ENCODE measurements at places on chromosomes 4 and X.

DNA sequence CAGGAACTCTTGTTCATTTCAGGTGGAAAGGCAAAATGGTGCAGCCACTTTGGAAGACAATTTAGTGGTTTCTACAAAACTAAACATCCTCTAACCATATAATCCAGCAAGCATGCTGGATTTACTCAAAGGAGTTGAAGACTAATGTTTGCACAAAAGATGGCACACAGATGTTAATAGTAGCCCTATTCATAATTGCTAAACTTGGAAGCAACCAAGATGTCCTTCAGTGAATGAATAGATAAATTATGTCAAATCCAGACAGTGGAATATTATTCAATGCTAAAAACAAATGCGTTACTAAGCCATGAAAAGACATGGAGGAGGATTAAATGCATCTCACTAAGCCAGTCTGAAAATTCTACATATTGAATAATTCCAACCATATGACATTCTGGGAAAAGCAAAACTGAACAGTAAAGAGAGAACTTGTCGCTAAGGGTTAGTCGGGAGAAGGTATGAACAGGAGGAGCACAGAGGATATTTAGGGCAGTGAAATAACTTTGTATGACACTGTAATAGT is 48.2 kb upstream of the PCDH7 start:
- DNase-seq = no peak

DNA sequence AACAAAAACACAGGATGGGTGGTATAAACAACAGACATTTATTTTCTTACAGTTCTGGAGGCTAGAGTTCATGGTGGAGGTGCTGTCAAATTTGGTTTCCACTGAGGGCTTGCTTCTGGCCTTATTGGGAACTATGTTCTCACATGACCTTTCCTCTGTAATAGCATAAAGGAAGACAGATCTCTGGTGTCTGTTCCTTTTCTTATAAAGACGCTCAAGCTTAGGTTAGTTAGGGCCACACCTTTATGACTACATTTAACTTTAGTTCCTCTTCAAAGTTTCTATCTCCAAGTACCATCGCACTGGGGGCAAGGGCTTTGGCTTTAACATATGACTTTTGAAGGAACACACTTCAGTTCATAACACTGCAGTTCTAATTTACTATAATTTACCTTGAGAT is 543.8 kb upstream of the CPEB2 start:
- no peak for DNase-seq

GRCh38 chr4:176001151-176002006 is 64.3 kb upstream of the WDR17 start:
- DNase-seq = no peak

DNA sequence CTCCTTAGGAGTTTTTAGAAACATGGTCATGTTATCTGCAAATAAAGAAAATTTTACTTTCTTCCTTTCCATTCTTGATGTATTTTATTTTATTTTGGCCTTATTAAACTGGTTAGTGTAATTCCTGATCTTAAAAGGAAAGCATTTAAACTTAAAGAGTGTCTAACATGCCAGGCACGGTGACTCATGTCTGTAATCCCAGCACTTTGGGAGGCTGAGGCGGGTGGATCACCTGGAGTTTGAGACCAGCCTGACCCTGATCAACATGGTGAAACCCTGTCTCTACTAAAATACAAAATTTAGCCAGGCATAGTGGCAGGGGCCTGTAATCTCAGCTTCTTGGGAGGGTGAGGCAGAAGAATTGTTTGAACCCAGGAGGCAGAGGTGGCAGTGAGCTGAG is 281.3 kb downstream of the PTTG2 start:
- no peak for DNase-seq

DNA sequence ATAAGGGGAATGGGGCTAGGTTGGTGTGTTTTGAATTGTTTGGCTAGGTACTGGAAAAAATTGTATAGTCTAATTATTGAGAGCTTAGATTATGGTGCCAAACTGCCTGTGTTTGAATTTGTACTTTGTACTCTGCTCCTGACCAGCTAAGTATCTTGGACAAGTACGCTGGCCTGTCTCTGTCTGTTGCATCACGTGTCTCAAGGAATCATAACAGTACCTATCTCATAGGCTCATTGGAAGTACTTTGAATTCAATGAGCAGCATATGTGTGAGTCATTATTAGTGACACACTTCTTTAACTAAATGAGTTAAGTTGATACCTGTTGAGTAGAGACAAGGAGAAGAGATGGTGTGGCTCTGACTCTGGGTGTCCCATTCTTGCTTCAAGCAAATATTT is 69.5 kb upstream of the MND1 start:
- DNase-seq = no peak

DNA sequence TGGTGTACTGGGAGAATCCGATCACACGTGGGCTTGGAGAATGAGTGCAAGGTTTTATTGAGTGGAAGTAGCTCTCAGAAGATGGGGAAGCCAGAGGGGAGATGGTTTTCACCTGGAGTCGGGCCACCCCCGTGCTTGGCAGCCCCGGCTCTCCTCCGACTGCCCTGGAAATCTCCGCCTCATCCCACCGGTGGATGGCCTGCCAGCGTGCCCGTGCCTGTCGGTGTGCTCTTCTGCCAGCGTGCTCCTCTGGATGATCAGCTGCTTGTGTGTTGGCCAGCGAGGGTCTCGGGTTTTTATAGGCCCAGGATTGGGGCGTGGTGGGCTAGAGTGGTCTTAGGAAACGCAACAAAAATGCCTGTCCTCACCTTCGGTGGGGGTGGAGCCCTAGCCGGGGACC is 368.0 kb downstream of the FAT4 start:
- no peak for DNase-seq

DNA sequence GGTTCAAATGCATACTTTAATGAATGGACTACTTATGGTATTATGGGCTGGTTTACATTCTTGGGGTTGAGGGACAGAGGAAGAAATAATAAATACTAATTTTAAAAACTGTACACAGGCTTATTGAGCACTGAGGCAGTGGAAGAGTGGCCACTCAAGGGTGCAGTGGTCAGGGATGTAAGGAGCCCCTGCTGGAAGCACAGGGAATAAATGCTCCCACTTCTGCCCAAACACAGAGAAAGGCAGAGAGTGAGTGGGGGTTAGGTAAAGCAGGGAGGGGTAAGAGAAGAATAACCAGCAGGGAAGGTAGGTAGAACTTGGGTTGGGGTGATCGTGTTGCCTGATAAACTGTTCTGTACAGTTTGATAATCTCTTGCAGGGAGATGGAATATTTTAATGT is 60.0 kb downstream of the GAB1 start:
- DNase-seq = no peak

- DNase-seq = no peak
Observed at GRCh38 chr4:24719615-24720014, 75.8 kb upstream of the SOD3 start.

DNA sequence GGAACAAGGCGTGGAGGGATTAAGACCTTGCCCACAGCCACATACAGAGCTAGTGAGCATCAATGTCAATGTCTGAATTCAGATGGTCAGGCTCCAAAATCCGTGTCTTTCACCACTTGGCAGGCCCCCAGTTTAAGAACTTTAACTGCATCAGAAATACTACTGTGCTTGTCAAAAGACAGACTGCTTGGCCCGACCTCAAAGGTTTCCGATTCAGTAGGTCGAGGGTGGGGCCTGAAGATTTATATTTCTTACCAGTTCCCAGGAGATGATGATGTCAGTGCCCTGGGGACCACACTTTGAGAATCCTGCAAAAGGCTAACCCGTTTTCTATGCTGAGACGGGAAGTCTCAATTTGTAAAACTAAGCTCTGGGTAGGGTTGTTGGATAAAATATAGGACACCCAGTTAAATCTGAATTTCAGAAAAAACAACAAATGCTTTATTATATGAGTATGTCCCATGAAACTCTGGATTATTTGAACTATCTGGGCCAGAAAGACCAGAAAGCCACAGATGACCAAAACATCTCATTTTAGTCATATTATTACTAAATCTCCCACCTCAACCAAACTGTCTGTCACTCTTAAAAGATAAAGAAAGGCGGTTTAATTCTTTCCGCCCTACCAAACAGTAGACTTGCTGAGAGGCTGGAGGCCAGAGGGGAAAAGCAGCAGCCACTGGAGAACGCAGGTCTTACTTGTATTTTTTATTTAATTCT is 42.7 kb downstream of the GATB start:
- no peak for DNase-seq

GRCh38 chr4:129747756-129748155 is 651.8 kb downstream of the C4orf33 start:
- DNase-seq = no peak

DNA sequence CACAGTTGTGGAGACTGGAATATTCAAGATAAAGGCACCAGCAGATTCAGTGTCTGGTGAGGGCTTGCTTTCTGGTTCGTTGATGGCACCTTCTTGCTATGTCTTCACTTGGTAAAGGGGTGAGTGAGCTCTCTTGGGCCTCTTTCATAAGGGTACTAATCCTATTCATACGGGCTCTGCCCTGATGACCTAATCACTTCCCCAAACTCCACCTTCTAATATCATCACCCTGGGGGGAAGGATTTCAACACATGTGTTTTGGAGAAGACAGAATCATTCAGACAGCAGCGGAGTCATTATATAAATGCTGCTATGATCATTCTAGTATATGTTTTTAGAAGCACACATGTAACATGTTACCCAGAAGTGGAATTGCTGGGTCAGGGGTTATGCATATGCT is 295.3 kb upstream of the CTSO start:
- no peak for DNase-seq

DNA sequence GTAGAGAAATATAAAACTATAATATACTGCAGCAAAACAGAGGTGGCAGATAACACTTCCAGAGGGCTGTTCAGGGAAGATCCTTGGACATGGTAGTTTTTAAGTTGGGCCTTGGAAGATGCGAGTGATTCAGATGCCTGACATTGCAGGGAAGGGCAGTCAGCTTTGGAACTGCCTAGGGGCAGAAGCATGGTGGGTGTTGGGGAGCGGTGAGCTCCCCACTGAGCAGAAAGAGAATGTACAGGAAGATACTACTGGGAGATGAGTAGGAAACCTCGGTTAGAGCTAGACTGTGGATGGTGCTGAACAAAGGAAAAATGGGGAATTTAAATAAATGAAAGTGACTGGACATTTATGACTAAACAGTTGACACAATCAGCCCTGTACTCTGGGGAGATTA is 24.9 kb upstream of the SEC24B start:
- DNase-seq = no peak

DNA sequence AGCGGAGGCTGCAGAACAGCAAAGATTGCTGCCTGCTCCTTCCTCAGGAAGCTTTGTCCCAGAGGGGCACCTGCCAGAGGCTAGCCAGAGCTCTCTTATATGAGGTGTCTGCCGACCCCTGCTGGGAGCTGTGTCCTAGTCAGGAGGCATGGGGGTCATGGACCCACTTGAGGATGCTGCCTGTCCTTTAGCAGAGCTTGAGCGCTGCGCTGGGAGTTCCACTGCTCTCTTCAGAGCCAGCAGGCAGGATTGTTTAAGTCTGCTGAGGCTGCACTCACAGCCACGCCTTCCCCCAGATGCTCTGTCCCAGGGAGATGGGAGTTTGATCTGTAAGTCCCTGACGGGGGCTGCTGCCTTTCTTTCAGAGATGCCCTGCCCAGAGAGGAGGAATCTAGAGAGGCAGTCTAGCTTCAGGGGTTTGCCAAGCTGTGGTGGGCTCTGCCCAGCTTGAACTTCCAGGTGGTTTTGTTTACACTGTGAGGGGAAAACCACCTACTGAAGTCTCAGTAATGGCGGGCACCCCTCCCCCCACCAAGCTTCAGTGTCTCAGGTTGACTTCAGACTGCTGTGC is 10.9 kb downstream of the DCK start:
- no peak for DNase-seq

- DNase-seq = no peak
Observed at GRCh38 chr4:3810796-3811485, 44.8 kb downstream of the ADRA2C start.

GRCh38 chr4:102623622-102624021 is 122.5 kb downstream of the NFKB1 start:
- DNase-seq = no peak

- DNase-seq = no peak
Observed at GRCh38 chrX:30653415-30654131, at the start of gene GK. Gene GK (plus strand): TSS chrX:30653423. CDS start chrX:30653538, 115 bp downstream.

DNA sequence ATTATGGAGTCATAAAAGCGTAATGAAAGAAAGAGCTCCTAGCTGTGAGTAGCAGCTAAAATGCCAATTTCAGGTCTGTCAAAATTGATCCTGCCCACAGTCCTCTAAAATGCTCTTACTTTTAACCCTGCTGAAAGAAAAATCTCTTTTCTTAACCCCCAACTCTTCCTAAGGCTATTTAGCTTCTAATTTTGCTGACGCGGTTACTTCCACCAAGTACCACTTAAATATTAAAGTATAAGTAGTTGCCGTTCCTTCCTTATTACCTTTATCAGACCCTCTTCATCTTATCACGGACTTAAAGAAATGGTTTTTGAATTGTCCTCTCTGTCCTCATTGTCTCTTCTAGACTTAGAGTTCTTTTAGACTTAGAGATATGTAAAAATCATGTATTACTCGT is 272.2 kb downstream of the FRMPD4 start:
- DNase-seq = no peak

DNA sequence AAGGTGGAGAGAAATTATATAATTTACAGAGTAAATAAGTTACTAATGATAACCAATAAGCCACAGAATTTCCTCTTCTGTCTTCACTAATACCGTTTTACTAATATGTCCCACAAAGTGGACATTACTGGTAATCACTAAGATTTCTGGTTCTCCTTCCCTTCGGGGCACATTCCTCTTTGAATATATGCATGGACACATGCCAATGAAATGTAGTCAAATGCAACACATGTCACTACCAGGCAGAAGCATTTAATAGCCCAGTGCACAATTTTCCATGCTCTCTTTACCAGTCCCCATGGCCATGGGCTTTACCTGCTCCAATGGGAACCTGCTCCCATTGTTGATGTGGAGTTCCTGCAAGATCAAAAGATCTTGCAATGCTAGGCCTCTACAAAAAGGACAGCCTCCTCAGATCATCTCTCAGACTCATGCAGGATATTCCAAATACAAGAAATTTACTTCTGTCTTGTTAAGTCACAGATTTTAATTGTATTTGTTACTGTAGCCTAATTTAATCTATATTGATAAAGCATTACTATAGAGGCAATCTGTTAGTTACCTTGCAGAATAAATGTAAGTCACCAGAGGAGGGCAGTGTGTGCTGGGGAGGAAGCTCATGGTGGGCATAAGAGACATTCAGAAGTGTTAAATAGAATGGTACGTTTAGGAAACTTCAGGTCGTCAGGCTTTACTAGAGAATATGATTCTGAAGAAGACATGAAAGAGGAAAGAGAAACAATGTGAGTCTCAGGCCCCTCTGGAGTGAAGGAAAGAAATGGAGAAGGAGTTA is 37.1 kb upstream of the INPP4B start:
- DNase-seq = no peak

GRCh38 chr4:76498550-76498949 is 63.5 kb downstream of the SHROOM3 start:
- no peak for DNase-seq

- DNase-seq = no peak
Observed at GRCh38 chr4:165478260-165478659, 99.5 kb downstream of the CPE start.

DNA sequence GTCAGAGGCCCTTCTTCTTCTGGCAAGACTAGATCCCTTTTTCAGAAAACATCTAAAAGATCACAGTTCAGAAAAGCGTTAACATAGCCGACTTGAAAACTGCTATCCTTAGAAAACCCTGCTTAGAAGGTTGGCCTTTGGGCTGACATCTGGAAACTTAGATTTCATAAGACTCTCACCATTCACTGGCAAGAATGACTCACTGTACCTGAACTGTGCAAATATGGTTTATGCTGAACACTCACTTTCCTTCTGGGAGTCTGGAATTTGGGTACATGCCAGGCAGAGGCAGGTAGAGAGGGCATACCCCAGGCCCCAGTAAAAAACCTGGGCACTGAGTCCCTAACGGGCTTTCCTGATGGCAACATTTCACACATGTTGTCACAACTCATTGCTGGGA is 88.8 kb upstream of the GPC3 start:
- DNase-seq = no peak
